GM04503 (cell line): ENCODE measurements at places on chromosomes 3 and 15.
A peak's percentile ranks its signal among the peaks of the same experiment; 100 is the strongest.

DNA sequence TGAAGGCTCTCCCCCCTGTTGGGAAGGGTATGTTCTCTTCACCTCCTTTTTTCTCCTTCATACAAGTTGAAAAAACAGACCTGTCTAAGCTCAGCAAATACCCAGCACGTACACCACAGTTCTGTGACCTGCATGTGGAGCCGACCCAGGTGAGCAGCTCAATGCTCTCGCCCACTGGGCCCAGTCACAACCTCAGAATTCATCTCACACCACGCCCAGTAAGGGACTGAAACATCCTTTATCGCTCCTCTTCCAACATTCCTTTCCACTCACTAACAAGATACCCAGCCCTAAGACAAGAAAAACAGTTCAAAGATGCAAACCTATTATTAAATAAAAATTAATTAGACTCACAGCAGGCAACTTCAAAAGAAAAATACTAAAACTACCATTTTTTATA lies 68.9 kb downstream of the FOXP1 start:
- DNase-seq, result no peak

GRCh38 chr15:47870956-47871625 lies 153.8 kb downstream of the SEMA6D start:
- peak; percentile 62 for DNase-seq

DNA sequence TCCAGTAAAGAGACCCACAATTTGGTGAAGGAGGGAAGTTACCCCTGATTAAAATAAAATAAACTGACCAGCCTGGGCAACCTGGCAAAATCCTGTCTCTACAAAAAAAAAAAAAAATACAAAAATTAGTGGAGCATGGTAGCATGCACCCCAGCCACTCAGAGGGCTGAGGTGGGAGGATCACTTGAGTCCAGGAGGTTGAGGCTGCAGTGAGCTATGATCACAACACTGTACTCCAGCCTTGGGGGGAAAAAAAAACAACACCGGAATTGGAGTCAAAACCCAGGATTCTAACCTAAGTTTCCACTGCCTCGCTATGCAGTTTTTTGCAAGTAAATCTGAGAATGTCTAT lies 22.5 kb downstream of the DCAF1 start:
- no peak for DNase-seq

DNA sequence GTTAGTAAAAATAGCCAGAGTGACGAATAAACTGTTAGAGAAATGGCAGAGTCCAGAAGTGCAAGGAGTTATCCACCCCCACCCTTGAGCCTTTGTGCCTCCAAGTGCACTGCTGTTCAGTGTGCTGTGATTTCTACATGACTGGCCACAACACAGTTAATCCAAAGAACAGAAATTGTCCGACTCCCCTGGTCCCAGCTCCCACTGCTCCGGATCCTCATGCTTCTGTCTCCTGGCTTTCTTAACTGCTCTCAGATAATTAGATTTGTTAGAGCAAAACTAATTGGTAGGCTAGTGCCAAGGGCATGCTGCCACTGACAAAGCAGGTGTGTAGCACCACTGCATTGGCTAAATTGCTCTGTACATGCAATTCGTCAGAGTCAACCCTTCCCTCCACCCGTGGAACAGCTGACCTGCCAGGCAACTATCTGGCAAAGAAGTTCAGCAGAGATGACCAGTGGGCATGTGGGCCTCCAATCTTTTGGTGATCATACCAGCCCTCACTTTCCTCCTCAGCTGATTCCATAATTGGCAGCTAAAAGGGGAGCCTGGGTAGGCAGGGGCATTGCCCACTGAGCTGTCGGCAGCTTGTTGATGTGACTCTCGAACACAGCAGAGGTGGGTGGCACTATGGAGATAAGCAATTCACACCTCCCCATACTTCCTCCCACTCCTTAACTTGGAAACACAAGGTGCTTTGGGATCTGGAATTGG lies 18.9 kb upstream of the ACAP2 start:
- DNase-seq, result no peak

- no peak for DNase-seq
These were observed 341.1 kb downstream of the DIPK2A start for GRCh38 chr3:144312702-144313101.

- DNase-seq, result peak; percentile 72
These were observed 123.4 kb downstream of the ABI3BP start for GRCh38 chr3:100869787-100870186.

DNA sequence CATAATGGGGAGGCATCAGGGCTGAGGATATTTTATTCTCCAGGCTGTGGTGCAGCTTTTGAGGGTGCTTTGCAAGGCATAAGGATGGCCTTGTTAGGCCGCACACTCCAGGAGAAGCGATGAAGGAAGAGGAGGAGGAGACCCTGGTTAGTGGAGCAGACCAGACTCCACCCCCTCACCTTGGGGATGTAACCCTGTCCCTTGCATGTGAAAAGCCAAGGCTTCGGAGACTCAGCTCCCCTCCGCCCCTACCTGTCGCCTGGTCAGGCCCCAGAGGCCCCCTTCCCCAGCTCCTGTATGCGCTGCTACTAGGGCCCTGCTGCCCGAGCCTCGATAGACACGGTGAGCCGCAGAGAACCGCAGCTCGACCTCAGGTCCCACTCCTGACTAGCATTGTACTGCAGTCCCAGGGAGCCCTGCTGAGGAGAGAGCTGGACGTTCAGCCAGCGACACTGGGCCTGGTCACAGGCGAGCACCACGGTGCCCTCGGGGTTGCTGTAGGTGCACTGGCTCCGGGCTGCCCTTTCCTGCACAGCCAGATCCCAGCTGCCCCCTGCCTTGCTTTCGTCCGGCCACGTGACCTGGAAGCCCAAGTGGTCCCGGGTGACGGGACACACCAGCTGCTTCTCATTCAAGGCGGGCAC lies 10.2 kb downstream of the CPN2 start:
- DNase-seq, result no peak

- DNase-seq, result no peak
These were observed 5.0 kb downstream of the ZBED2 start for GRCh38 chr3:111590143-111590491.

DNA sequence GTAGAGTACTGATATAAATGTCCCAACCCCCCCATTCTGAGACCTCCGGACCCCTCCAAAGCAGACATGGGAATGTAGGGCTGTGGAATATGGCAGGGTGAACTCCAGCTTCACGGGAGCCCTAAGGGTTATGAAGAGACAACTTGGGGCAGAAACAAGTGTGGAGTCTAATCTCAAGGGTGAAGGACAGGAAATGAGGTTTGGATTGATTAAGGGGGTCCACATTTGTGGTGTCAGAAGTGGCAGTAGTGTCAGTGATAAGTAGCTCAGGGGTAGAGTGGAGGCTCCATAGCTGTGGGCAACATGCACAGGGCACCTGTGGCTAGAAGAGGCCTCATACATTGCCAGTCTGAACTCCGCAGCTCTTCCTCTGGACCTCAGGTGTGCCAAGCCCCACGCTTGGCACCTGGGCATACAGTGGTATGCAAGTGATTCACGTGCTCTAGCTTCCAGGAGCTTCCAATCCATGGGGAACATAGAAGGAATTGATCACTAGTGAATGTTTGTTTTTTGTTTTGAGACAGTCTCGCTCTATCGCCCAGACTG lies 4.1 kb upstream of the P4HTM start:
- DNase-seq, result no peak

DNA sequence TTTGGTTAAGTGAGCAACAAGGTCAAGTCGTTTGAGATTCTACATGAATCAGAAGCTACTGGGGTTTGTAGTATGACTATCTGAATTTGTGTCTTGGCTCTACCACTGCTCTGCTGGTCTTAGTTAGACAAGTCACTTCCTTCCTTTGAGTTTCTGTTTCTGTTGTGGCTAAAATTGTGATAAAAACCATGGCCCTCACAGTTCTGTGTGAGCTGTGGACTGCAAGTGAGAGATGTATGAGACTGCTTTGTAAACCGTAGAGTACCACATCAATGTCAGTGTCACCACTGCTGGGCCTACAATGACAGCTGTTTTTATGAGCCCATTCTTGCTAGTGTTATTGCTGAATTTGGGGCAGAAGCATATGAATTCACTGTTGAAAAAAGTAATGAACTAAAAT lies 32.7 kb downstream of the RARB start:
- DNase-seq, result no peak

- DNase-seq, result no peak
These were observed 89.0 kb upstream of the SPRED1 start for GRCh38 chr15:38163658-38164057.

GRCh38 chr3:107204121-107204520 lies 173.1 kb upstream of the CCDC54 start:
- DNase-seq, result no peak

DNA sequence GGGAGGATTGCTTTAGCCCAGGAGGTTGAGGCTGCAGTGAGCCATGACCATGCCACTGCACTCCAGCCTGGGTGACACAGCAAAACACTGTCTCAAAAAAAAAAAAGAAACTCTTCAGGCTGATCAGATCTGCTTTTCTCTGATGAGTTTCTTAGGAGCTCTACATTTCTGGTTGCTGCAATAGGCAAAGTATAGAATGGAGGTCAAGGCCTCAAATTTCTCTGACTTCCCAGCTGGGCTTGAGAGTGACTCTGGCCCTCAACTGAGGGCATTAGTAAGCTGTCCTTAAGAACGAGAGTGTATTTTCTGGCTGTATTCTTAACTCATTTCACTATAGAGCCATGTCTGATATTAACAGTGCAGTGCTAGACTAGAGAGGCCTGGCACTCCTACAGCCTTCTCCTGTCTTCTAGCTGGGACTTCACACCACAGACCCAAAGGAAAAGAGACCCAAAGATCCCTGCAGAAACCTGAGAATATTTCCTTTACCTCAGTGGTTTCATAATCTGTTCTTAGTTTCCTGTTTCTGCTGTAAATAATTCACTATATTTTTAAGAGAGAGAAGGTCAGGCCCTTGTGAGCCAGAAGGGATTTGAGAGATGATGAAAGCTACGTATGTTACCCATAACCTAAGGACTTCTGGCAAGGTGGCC lies 2.0 kb upstream of the NR1I2 start:
- DNase-seq, result no peak

DNA sequence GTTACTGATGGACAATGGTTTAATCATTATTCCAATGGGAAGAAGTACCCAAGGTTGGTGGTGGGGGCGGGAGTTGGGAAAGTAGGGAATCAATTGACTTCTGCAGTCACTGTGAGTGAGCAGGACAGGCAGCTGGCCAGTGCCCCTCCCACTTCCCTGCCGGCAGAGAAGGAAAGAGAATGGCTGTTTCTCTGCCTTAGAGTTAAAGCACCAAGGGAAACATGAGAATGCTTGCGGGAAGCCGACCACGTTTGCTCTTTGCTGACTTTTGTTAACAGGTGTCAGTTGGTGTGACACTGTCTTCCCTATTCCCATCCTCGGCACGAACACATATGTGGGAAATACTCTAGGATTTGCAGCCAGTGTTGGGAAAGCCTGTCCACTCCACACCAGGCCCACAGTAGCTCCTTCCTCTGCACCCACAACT lies 33.5 kb upstream of the MFSD1 start:
- DNase-seq, result no peak

- no peak for DNase-seq
These were observed 373.1 kb upstream of the TPRG1 start for GRCh38 chr3:188798556-188799145.

GRCh38 chr3:46996689-46997452 lies 17.4 kb downstream of the NBEAL2 start:
- DNase-seq, result no peak

GRCh38 chr3:174362556-174362955 lies 496.6 kb upstream of the NAALADL2 start:
- no peak for DNase-seq

DNA sequence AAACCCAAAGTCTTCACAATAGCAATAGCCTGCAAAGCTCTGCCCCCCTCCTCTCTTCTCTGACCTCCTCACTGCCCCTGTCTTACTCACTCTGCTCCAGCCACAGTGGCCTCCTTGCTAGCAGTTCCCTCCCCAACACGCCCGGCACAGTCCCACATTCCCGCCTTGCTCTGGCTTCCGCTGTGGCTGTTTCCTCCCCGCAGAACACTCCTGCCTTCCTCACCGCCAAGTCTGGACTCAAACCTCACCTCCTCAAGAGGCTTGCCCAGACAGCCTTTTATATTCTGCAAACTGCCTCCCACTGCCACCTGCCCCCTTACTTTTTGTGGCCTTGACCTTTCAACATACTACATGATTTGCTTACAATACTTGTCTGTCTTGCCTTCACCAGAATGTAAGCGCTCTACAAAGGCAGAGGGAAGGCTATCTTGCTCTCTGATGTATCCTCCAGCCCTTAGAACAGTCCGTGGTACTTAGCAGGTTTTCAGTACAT lies 406 bp upstream of the MPI start:
- DNase-seq, result peak; percentile 14

GRCh38 chr3:81465510-81466200 lies 295.8 kb downstream of the GBE1 start:
- no peak for DNase-seq

GRCh38 chr3:48949376-48949717 lies 30.7 kb downstream of the ARIH2 start:
- no peak for DNase-seq

DNA sequence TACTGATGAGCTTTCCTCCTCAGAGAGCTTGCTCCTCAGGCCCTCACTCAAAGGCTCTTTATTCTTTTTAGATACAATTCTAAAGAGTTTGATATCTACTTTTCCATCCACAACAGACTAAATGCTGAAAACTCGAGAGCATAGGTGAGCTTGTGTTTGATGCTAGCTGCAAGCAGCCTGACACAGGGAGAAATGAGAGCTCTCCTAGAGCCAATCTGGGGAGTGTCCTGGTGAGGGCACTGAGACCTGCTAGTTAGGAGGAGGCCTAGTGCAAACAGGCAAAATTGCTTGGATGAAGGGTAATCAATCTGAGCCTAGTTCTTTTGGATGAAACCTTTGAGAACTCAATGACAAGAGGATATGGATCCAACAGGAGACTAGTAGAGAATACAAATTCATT lies 300.8 kb downstream of the ZBTB20 start:
- DNase-seq, result no peak

DNA sequence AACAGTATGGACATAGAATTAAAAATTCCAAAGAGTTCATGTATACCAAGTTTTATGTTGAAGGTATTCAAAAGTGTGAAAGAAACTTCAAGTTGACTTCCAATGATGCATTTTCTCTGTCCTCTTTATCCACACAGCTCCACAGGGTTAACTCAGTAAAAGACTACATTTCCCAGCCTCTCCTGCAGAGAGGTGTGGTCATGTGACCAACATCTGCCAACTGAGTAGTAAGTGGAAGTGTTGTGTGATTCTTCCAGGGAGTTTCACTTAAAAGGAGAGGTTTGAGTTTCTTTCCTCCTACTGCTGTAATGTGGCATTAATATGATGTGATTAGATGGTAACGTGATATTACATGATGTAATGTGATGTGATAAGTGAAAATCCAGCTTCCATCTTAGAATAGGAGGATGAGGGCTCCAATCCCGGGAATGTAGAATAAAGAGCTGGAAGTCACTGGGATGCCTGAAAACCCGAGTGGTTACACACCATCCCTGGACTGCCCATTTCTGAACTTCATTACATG lies 280.6 kb downstream of the ARRDC4 start:
- no peak for DNase-seq

DNA sequence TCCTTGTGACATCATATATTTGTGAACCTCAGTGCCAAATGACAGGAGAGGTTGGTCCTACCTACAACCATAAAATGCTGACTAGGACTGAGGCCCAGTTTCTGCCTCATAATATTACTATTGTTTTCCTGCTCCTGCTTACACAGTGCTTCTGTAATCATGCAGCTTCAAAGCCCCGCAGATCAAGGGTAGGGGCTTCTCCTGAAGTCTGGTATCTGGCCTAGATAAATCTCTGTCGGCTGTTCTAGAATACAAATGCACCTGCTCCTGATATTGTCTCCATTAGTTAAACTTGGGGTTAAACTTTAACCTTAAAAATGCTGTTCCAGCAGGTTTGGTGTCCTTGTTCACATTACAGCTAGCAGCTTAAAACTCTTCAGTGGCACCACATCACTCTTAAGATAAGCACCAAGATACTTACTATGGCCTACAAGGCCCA lies 552.4 kb downstream of the TUSC7 start:
- DNase-seq, result no peak

- DNase-seq, result no peak
These were observed 628.4 kb upstream of the TGFBR2 start for GRCh38 chr3:29978036-29978435.
